ENCODE measurements at places on chromosomes 6 and 20. TPM values are rescaled to one million over a fixed set of nuclear protein-coding genes. Genes with fewer than 3 reads are reported as not detected.

The EDN1 gene
- 0.22 TPM for total RNA-seq

The HLA-DOA gene
- 0.39 TPM for total RNA-seq

The TRIM31 gene
- total RNA-seq = not detected

The BMP5 gene
- not detected for total RNA-seq

The FLRT3 gene
- 1.5 TPM for total RNA-seq

The SLC35D3 gene
- total RNA-seq = not detected

DNA sequence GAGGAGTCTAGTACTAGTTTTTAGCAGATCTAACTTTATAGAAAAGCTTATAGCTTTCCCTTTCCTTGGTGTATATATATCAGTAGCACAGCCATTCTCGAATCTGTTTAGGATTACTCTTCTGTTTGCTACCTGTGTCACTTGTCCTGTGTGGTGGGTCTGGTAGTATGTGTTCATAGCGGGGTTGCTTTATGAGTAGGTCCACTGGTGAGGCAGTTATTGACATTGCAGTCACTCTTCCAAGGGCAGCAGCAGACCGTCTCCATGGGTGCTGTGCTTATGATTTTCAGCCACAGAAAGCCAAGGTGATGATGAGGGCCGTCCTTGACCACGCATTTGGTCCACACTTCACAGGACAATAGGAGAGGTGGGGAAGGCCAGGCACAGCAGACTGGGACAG, 171.5 kb downstream of the CDKAL1 start:
- no peaks in the 10 kb centered on the region for H3K36me3 ChIP-seq
- H3K27me3 ChIP-seq = no peaks in the 10 kb centered on the region
- DNase-seq = no peak
- H3K4me1 ChIP-seq = no peaks in the 10 kb centered on the region
- H3K27ac ChIP-seq = no peak overlapping the region

DNA sequence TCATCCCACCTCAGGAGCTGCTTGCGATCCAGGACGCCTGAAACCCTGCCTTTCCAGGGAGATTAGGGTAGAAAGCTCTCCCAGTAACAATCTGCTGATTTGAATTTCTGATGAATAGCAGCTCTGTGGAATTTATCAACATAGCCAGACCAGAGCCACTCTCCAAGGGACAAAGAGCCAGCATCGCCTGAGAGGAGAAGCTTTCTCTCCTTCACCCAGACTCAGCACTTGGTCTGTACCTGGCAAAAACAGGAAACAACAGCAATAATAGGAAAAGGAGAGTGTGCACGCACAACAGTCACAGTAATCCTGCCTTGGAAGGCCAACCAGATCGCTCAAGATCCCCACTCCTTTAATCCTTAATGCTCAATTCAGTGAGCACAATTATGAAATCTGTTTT, 22.3 kb upstream of the ROS1 start:
- peaks cover 9% of the 10 kb centered on the region for H3K4me1 ChIP-seq
- no peaks in the 10 kb centered on the region for H3K36me3 ChIP-seq
- H3K27ac ChIP-seq = no peak overlapping the region
- H3K4me3 ChIP-seq = no peak overlapping the region
- no peak for DNase-seq

GRCh38 chr6:105595829-105596228, 192.9 kb upstream of the PREP start:
- peaks cover 4% of the 10 kb centered on the region for H3K4me1 ChIP-seq
- no peak for DNase-seq
- no peaks in the 10 kb centered on the region for H3K27me3 ChIP-seq
- no peak overlapping the region for H3K4me3 ChIP-seq
- no peaks in the 10 kb centered on the region for H3K36me3 ChIP-seq

DNA sequence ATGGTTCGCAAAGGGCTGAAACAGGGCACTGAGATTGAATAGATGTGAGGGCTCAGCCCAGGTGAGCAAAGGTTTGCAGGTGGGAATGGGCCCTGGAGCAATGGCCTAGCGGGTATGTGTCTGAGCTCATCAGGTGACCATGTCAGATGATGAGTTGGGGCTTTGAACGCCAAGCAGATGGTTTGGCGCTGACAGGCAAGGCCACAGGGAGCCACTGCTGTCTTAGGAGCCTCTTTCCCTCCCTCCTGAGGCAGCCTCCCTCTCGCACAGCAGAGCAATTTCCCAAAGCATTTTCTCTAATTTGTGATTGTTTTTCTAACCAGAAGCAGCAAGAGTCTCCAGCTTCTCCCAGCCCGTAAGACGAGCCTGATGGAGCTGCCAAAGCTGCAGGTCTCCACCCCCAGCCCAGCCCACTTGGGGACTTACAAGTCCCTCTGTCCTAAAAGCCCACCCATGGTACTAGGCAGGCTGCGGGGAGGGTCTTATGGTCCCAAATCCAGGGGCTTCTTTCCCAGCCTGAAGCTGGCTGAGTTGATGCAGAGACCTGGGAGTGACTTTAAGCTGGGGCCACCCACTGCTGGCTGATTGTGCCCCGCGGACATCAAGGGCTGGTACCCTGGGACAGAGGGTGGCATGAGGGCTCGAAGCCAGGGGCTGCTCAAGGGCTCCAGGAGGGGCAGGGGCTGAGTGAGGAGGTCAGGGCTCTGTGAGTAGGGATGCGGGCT, 11.6 kb downstream of the CDH22 start:
- H3K4me3 ChIP-seq = no peak overlapping the region
- DNase-seq = no peak
- no peak overlapping the region for H3K27ac ChIP-seq
- no peaks in the 10 kb centered on the region for H3K4me1 ChIP-seq

DNA sequence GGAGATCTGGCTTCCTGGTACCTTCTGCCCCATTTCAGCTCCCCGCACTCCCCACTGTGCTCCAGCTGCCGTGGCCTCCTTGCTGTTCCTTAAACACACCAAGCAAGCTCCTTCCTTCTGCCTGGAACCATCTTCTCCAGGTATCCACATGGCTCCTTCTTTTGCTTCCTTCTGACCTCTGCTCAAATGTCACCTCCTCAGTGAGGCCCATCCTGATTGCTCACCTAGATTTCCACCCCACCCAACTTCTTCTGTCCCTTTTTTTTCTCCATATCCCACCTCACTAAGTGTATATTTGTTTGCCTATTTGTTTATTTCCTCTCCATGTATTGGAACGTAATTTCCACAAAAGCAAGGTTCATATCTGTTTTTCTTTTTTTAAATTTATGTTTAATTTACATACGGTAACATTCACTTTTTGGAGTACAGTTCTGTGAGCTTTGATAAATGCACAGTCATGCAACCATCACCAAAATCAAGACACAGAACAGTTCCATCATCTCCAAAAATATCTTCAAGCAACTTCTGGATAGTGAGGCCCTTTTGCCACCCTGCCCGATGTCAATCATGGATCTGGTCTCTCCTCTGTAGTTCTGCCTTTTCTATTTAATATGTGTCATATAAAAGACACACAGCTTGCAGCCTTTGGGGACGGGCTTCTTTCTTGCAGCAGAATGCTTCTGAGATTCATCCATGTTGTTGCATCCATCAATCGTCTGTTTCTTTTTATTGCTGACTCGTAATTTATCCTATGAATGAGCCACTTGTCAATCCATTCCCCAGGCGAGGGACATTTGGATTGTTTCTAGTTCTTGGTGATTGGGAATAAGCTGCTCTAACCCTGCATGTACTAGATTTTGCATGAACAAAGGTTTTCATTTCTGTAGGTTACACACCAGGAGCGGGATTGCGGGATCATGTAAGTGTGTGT, 46.3 kb downstream of the SLC2A10 start:
- no peak overlapping the region for H3K27ac ChIP-seq
- no peak overlapping the region for H3K4me3 ChIP-seq

GRCh38 chr6:118565311-118565960, 17.3 kb downstream of the PLN start:
- no peak overlapping the region for H3K4me3 ChIP-seq
- no peaks in the 10 kb centered on the region for H3K27me3 ChIP-seq
- DNase-seq = peak; percentile 18
- H3K27ac ChIP-seq = no peak overlapping the region

- no peak overlapping the region for H3K27ac ChIP-seq
- H3K4me1 ChIP-seq = no peaks in the 10 kb centered on the region
These were observed 424.7 kb downstream of the MMUT start for GRCh38 chr6:49038294-49038822.

DNA sequence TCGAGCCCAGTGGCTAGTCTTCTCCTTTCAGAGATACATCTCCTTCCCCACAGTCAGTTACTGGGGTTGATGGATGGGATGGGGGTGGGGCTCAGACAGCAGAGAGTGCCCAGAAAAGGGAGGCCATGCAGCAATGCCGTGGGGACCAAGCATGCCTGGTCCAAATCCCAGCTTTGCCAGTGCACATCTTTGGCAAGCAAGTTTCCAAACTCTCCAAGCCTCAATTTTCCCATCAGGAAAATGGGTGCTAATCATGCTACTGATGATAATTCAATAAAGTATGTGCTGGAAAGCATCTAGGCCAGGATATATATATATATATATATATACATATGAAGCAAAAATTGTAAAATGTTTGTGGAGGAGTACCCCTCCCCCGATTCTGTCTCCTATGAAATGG, 78.9 kb downstream of the CD40 start:
- no peak overlapping the region for H3K4me3 ChIP-seq
- no peaks in the 10 kb centered on the region for H3K36me3 ChIP-seq
- no peak for DNase-seq
- H3K27me3 ChIP-seq = no peaks in the 10 kb centered on the region

DNA sequence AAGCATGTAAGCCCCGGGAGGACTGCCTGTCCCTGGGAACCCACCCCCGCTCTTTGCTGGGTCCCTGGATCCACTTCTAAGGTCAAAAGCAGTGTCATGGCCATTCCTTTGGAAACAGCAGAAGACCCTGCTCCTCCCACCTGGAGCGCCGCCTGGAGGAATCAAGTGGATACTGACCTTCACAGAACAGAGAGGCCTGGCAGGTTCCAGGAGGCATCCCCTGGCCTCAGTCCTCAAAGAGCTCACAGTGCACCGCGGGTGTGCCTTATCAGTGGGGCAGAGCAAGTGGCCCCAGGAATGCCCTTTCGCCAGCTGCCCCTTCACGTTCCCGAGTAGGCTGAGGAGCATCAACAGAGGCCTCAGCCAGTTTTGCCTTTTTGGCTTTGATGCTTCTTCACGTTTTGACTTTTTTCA, 11.1 kb upstream of the SLC4A11 start:
- no peak overlapping the region for H3K27ac ChIP-seq
- H3K4me1 ChIP-seq = no peaks in the 10 kb centered on the region
- no peaks in the 10 kb centered on the region for H3K27me3 ChIP-seq
- no peaks in the 10 kb centered on the region for H3K36me3 ChIP-seq
- no peak overlapping the region for H3K4me3 ChIP-seq

- H3K27ac ChIP-seq = no peak overlapping the region
- no peak overlapping the region for H3K4me3 ChIP-seq
- no peak for DNase-seq
- peaks cover 8% of the 10 kb centered on the region for H3K27me3 ChIP-seq
These were observed 25.4 kb upstream of the HLA-E start for GRCh38 chr6:30463651-30464618.

GRCh38 chr6:92495242-92495641, 924.1 kb downstream of the EPHA7 start:
- H3K4me3 ChIP-seq = no peak overlapping the region
- no peak for DNase-seq
- no peaks in the 10 kb centered on the region for H3K4me1 ChIP-seq
- H3K27me3 ChIP-seq = no peaks in the 10 kb centered on the region

- H3K4me1 ChIP-seq = no peaks in the 10 kb centered on the region
These were observed 53.6 kb downstream of the JPH2 start for GRCh38 chr20:44133424-44133823.

GRCh38 chr6:29626948-29627754, 5.8 kb downstream of the GABBR1 start:
- peaks cover 10% of the 10 kb centered on the region for H3K36me3 ChIP-seq
- no peak overlapping the region for H3K4me3 ChIP-seq
- H3K4me1 ChIP-seq = peaks cover 7% of the 10 kb centered on the region
- DNase-seq = no peak

DNA sequence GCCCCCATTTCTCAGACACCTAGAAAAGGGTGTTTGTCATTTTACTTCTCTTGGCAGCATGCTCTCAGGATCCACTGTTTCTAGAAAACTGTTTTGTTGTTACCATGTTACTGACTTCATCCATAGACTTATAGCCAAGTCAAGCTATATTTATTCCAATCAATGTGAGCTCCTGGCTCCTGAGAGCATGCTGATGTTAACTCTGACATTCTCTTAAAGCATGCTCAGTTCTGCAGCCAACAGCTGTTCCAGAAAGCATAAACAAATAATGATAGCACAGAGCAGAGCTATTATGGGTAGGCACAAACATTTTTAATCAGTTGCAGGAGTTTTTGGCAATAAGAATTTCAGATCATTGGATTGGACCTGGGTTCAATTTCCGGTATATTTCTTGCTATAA, 92.4 kb upstream of the CEP85L start:
- no peaks in the 10 kb centered on the region for H3K36me3 ChIP-seq
- H3K27me3 ChIP-seq = no peaks in the 10 kb centered on the region
- DNase-seq = no peak
- H3K4me1 ChIP-seq = no peaks in the 10 kb centered on the region
- H3K27ac ChIP-seq = no peak overlapping the region
